Transverse colon (tissue), 4 donors: ENCODE measurements at places on chromosomes 12 and 14. TPM values are rescaled to one million over a fixed set of nuclear protein-coding genes. Genes with fewer than 3 reads are reported as not detected.
A peak's percentile ranks its signal among the peaks of the same experiment; 100 is the strongest.

- H3K4me1 ChIP-seq: no peaks in the 10 kb centered on the region
- H3K36me3 ChIP-seq: no peaks in the 10 kb centered on the region
- H3K4me3 ChIP-seq: no peak overlapping the region
- no peaks in the 10 kb centered on the region for H3K27me3 ChIP-seq
- DNase-seq: no peak
Observed at GRCh38 chr12:50676756-50677155, 87.1 kb upstream of the ATF1 start.

GRCh38 chr12:104786352-104786751 is 171.7 kb downstream of the SLC41A2 start:
- no peaks in the 10 kb centered on the region for H3K27me3 ChIP-seq
- no peak overlapping the region for H3K4me3 ChIP-seq
- no peak overlapping the region for H3K27ac ChIP-seq
- no peaks in the 10 kb centered on the region for H3K4me1 ChIP-seq

DNA sequence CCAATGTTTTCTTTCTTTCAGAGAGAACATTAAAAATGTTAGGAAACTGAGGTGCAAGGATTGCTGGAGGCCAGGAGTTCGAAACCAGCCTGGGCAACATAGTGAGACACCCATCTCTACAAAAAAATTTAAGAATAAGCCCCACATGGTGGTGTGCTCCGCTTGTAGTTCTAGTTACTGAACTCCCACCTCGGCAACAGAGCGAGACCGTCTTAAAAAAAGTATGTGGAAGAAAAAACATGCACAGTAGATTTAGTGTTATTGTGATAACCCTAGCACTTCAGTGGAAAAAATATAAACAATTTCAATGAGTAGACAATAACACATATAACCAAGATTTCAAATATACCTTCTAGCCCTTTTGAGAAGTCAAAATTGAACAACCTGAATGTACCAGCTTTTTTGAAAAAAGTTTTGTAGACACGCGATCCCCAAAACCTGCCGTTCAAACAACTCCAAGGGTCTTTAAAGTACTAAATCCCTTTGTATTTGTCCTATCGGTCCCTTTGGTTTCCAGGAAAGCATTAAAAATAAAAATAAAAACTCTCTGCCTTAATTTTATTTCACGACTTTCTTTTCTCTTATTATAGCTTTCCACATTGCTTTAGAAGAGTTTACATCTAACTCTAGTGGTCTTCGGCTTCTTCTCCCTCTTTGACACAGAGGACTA is 1.0 kb upstream of the ANO6 start:
- peak overlapping the region; percentile 55 for H3K4me3 ChIP-seq
- H3K4me1 ChIP-seq: peaks cover 38% of the 10 kb centered on the region
- H3K36me3 ChIP-seq: no peaks in the 10 kb centered on the region
- DNase-seq: no peak
- peaks cover 3% of the 10 kb centered on the region for H3K27me3 ChIP-seq

GRCh38 chr12:12654691-12655460 is 41.1 kb downstream of the GPR19 start:
- no peak overlapping the region for H3K27ac ChIP-seq
- H3K27me3 ChIP-seq: no peaks in the 10 kb centered on the region
- H3K4me1 ChIP-seq: no peaks in the 10 kb centered on the region
- no peaks in the 10 kb centered on the region for H3K36me3 ChIP-seq
- DNase-seq: no peak

GRCh38 chr12:112183141-112184021 is 58.0 kb downstream of the TRAFD1 start:
- H3K4me1 ChIP-seq: no peaks in the 10 kb centered on the region
- no peak overlapping the region for H3K4me3 ChIP-seq
- H3K36me3 ChIP-seq: peaks cover 35% of the 10 kb centered on the region
- no peak overlapping the region for H3K27ac ChIP-seq
- no peaks in the 10 kb centered on the region for H3K27me3 ChIP-seq

- no peak overlapping the region for H3K27ac ChIP-seq
- H3K4me1 ChIP-seq: no peaks in the 10 kb centered on the region
- H3K27me3 ChIP-seq: no peaks in the 10 kb centered on the region
Observed at GRCh38 chr12:79370021-79370420, 320.7 kb downstream of the PAWR start.

Gene CLEC1A
- not detected for total RNA-seq

Gene PZP
- not detected for total RNA-seq

GRCh38 chr12:91072931-91073330 is 15.1 kb upstream of the KERA start:
- H3K36me3 ChIP-seq: no peaks in the 10 kb centered on the region
- H3K4me3 ChIP-seq: no peak overlapping the region
- no peaks in the 10 kb centered on the region for H3K27me3 ChIP-seq

Gene CLBA1
- total RNA-seq: 0.40 TPM

DNA sequence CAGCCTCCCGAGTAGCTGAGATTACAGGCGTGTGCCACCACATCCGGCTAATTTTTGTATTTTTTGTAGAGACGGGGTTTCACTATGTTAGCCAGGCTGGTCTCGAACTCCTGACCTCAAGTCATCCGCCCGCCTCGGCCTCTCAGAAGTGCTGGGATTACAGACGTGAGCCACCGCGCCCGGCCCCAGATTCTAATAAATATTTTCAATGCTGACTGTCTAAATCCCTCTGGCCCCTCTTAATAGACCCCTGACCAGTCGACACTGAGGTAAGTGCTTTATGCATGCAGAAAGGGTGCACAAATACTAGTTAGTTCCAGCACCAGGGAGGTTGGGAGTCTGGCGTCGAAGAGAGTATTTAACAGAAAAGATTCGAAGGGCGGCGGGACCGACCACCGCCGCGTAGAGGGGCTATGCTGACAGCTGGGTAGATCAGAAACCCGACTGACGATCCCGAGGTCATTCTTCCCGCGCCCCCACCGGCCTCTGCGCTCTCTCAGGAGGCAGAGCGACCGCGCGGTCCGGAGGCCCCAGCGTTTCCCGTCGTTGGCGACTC is 1.1 kb upstream of the SPATS2 start:
- H3K4me1 ChIP-seq: peaks cover 28% of the 10 kb centered on the region
- H3K4me3 ChIP-seq: peak overlapping the region; percentile 82
- H3K36me3 ChIP-seq: no peaks in the 10 kb centered on the region
- H3K27ac ChIP-seq: peak overlapping the region; percentile 98
- no peak for DNase-seq
- H3K27me3 ChIP-seq: no peaks in the 10 kb centered on the region

- no peaks in the 10 kb centered on the region for H3K27me3 ChIP-seq
- H3K36me3 ChIP-seq: no peaks in the 10 kb centered on the region
- H3K27ac ChIP-seq: peak overlapping the region; percentile 11
Observed at GRCh38 chr14:64196814-64197411, 97.3 kb downstream of the ESR2 start.

- H3K4me1 ChIP-seq: peaks cover 35% of the 10 kb centered on the region
- H3K36me3 ChIP-seq: no peaks in the 10 kb centered on the region
- no peak for DNase-seq
- peak overlapping the region; percentile 45 for H3K27ac ChIP-seq
- no peak overlapping the region for H3K4me3 ChIP-seq
- no peaks in the 10 kb centered on the region for H3K27me3 ChIP-seq
Observed at GRCh38 chr14:68563251-68564131, 229.4 kb downstream of the ZFP36L1 start.

GRCh38 chr12:75097003-75097402 is 112.6 kb downstream of the KCNC2 start:
- DNase-seq: no peak
- H3K4me3 ChIP-seq: no peak overlapping the region
- no peak overlapping the region for H3K27ac ChIP-seq
- H3K4me1 ChIP-seq: no peaks in the 10 kb centered on the region
- no peaks in the 10 kb centered on the region for H3K36me3 ChIP-seq
- H3K27me3 ChIP-seq: no peaks in the 10 kb centered on the region

Gene DLGAP5
- 1.1 TPM for total RNA-seq

Gene MMP14
- total RNA-seq: 91.6 TPM

Gene CLEC4A
- not detected for total RNA-seq

Gene CFAP54
- total RNA-seq: 22.3 TPM

Gene P2RX2
- total RNA-seq: 2.1 TPM

Gene PLEKHG7
- total RNA-seq: 2.5 TPM

Gene ACRBP
- 2.2 TPM for total RNA-seq
